Fibroblast of upper back skin (primary cell): ENCODE measurements at places on chromosomes 11 and 22.

DNA sequence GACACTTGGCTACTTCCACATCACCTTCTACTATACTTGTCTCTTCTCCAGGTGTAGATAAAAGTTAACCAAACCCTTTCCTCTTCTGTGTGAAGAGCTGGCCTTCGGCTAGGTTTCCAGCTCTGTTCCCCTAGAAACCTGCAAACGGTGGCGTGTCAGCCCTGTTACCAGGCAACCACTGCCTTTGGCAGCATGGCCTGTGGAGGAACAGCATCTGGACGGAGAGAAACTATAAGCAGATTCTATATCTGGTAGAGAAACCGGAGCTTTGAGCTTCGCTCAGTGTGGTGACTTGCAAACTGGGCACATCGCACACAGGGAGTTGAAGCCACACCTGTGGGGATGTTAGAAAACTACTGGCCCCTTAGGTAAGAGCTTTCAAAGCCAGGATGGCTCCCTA, 35.9 kb downstream of the ARAP1 start:
- peak; percentile 14 for DNase-seq

DNA sequence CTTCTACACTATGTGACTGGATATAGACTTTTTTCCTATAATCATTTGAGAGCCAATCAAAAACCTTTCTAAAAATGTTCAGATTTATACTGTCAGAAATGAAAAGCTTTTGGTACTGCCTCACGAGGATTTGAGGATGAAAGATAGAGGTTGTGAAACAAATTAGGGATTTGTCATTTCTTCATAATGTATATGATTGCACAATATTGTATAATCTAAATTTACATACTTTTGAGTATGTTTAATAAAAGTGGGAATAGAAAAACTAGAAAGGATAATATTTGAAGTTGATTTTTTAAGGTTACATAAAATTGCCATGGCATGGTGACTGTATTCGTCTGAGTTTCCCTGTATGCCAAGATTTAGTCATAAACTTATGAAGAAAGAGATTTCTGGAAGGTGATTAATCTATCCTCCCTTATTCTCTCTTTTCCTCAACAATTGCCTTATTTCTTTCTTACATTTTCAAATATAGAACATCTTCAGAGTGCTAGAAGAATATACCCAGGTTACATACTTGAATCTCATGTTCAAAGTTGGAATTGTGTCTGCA, 56.2 kb downstream of the CASP12 start:
- DNase-seq, result no peak

DNA sequence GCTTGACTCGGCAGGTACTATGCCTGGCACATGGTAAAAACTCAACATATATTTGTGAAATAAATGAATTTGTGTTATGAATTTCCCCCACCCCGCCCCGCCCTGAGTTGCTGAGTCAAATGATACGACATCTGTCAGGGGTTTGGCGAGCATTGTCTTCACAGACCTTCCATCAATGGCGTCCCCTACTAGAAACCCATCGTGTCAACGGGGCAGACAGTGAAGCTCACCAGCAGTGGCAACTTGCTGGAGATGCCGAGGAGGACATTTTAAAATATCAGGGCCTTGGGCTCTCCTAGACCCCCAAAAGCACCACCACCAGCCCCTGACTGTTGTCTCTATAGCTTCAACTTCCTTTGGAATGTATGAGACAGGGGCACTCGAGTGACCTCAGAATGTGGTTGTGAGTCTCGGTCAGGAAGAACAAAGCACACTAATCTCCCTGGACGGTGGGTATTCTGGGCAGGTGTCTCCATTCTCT, 761 bp upstream of the NXF1 start:
- no peak for DNase-seq

- no peak for DNase-seq
Measured at GRCh38 chr11:78768971-78769370, 194.3 kb upstream of the NARS2 start.

- no peak for DNase-seq
Measured at GRCh38 chr11:111388420-111388819, 9.3 kb upstream of the POU2AF1 start.

- no peak for DNase-seq
Measured at GRCh38 chr11:1484695-1485503, 1.7 kb downstream of the MOB2 start.

GRCh38 chr11:113989381-113989780, 14.5 kb downstream of the HTR3A start:
- no peak for DNase-seq

- DNase-seq, result no peak
Measured at GRCh38 chr22:46972256-46972655, 209.8 kb downstream of the TBC1D22A start.

- DNase-seq, result no peak
Measured at GRCh38 chr22:41485033-41485432, 16.1 kb downstream of the ACO2 start.

DNA sequence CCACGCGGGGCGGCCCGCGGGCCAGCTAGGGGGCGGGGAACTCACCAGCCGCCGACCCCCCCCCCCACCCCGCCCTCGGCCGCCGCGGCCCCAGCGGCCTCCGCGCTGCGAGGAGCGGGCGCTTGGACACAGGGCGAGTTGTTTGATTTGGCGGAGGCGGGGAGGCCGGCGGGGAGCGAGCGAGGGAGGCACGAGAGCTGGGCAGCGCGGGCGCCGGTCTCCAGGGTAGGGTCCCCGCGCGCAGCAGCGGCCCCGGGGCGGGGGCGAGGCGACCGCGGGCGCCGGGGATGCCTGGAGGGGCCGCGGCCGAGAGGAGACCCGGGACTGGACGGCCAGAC, 64.4 kb downstream of the NAV2 start:
- DNase-seq, result no peak

- peak; percentile 52 for DNase-seq
Measured at GRCh38 chr11:13238879-13239514, 38.6 kb upstream of the BMAL1 start.

GRCh38 chr11:68724293-68724692, 27.0 kb downstream of the TESMIN start:
- DNase-seq, result no peak

DNA sequence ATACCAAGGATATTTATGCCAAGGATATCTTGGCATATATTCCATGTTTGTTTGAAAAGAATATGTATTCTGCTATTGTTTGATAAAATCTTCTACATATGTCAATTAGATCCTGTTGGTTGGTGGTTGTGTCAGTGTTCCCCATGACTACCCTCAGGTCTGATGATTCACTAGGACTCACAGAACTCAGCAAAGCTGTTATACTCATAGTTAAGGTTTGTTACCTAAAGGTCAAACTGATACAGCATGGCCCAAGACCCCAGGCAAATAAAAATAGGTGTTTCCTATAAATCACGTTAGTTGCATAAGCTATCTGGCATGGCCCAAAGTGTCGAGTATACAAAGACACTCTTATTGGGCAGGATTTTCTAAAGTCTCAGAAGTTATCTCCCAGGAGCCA, 30.2 kb upstream of the B3GNT6 start:
- DNase-seq, result no peak

DNA sequence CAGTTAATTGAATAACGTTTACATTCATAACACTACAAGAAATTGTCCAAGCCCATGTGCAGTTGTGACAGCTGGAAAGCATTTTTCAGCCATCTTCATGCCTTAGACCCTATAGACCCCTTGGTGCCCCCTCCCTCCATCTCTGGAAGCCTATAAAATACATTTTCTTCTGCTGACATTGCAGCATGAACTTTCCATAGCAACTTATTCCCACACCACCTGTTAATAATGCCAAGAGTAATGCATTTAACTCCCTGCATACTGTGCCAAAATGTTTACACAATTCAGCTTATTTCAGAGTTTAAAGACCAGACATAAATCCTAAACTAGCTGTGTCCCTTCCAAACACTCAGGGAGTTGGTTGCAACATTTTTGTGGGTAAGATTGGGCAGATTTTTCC, 143.0 kb upstream of the ARHGAP20 start:
- peak; percentile 45 for DNase-seq

DNA sequence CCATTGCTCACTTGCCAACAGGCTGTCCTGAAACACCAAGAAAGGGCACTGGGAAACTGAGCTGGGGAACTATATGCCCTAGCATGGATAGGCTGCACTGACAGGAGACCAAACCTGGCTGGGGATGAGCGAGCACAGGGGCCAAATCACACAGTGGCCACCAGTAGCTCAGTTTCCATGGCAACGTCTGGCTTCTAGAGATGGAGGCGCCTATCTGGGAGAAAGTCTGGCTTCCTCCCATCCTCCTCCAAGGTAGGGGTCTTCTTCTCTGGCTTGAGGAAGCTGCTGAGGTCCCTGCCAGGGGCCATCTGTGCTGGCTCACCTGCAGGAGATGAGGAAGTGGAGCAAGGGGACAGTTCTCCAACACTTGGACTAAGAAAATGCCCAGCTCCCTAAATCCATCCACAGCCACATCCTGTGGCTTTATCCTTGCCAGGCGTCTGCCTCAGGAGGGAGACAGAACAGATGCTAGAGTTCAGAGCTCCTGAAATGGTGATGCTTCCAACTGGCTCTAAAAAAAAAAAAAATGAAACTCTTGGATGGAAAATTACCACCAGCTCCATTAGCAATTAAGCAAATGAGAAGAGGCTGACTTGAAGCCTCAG, 48.3 kb downstream of the SYT13 start:
- DNase-seq, result no peak

GRCh38 chr11:116825434-116825833, 2.3 kb upstream of the APOA4 start:
- DNase-seq, result no peak

- no peak for DNase-seq
Measured at GRCh38 chr22:18044548-18045271, 20.3 kb upstream of the MICAL3 start.

DNA sequence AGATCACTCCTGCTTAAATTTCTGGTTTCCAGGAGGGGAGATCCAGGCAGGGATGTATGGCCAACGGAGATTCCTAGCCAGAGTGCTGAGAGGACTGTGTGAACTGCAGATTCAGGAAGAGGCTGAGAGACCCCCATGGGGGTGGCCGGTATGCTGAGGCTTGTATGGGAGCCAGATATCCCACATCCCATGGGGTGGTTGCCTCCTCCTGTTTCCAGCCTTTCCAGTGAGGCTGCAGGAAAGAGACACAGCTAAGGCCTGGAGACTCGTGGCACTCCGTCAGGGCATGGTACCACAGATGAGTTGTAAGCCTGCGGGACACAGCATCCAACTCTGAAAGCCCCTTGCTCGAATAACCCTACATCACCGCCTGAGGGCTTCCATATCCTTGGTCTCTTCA, 1.4 kb upstream of the MYOD1 start:
- no peak for DNase-seq

DNA sequence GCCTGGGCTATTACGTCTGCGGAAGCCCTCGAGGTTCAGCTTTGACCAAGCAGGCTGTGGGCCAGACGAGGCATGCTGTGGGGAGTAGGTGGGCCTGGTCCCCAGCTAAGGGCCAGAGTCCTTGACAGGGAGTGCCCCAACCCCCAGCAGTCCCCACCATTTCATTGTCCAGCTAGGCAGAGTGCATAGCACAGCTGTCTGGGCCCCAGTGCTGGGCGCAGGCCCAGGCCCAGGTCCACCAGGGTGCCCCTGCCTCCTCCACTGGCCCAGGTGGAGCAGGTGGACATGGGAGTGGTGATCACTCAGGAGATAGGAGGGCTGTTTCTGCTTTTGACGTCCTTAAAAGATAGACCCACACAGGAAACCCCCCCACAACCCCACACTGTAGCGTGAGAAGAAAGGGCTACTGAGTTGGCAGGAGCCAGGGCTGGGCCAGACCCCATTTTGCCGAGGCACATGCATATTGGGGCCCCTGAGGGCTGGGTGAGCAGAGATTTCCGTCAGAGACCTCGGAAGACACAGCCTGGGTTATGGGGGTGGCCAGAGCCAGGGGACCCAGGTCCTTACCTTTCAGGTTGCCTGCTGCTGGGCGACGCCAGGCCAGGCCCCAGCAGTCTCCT, 11.7 kb upstream of the SUSD2 start:
- no peak for DNase-seq
